ENCODE measurements at places on chromosomes 2 and 18.

DNA sequence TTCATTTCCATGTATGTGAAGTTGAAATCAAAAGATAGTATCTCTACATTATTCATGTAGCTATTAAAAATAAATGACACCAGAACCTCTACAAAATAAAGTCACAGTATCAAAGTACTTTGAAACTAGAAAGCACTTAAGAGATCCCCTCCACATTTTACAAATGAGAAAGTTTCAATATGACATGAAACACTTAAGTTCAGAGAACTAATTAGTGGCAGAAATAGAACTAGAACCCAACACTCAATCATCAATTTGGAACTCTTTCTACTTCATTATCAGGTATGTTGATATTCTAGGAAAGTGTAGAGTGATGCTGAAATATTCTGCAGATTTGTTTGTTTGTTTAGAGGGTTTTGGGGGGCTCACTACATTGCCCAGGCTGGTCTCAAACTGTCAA, 145.6 kb downstream of the MEMO1 start:
- DNase-seq: no peak

GRCh38 chr18:3595369-3596273, 145.6 kb downstream of the TGIF1 start:
- no peak for DNase-seq

- DNase-seq: no peak
Measured at GRCh38 chr2:121888189-121888557, 132.7 kb downstream of the TSN start.

DNA sequence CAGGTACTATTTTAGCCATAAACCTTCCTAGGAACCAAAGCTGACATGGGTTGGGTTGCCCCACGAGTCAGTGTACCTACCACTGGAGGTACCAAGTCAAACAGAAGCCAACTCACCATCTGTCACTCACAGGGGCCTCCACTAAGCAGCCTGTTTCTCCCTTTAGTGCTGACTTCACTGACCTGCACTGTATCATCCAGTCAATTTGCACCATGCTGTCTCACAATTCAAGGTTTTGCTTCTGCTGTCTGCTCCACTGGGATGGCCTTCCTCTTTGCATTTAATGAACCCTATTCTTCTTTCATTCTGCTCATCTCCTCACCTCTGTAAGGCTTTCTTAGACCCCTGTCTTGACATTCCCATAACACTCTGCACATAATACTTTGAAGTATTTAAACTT, 47.2 kb downstream of the EIF2AK3 start:
- DNase-seq: no peak

GRCh38 chr2:205407984-205408383, 274.3 kb upstream of the NRP2 start:
- no peak for DNase-seq

DNA sequence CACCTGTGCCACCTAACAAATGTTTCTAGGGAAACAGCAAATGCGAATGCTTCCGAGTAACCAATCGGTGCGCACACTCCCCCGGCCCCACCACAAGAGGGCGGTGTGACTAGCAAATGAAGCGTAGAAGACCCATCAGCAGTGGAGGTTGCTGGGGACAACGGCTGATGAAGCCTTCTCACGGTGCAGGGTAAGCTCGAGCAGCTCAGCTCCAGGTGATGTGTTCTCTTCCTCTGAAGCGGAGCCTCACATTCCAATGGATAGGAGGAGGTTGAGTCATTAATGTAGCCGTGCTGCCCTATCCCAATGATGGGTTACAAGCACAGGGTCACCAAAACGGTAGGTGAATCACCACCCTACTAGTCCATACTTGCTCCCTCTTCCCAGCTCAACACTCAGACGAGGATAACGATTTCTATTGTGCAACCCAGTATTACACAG, 127.6 kb upstream of the TWIST2 start:
- DNase-seq: peak; percentile 75

DNA sequence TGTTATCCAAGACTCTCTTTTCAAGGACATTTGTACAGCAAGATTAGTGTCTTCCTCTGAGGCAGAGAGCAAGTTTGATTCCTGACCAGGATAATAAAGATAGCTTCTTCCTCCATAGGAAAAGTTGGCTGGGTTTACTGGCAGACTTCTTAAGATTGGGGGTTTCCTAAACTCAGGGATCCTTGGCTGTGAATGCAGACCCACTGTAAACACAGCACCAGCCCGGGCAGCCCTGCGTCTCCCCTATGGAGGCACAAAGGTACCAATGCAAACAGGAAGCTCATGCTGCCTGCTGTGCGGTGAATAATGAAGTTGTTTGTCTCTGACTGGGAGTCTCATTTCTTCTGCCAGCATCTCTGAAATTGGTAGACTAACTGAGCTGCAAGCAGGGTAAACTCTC, 96.2 kb upstream of the ARHGAP28 start:
- no peak for DNase-seq

- peak; percentile 65 for DNase-seq
Measured at GRCh38 chr18:58247363-58247834, 203.4 kb downstream of the NEDD4L start.

DNA sequence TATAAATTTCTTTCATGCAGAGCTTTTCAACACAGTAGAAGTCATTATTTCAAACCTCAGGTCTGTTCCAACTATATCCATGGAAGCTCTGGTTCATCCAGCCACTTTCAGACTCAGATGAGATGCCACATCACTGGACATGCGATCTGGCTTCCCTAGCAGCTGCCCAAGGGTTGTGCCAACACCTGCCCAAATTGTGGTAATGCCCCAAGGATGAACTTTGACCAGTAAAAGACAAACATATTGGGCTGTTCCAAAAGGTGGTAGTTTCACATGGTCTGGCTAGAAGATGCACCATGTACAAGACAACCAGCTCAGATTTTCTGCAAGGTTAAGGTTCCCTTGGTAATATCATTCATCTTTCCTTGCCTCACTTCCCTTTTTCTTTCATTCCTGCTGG, 101.9 kb downstream of the THADA start:
- DNase-seq: no peak
